ENCODE measurements at places on chromosomes 1 and 21. TPM values are rescaled to one million over a fixed set of nuclear protein-coding genes. Genes with fewer than 3 reads are reported as not detected.

The GJA5 gene
- not detected for polyA plus RNA-seq

The C1orf141 gene
- not detected for polyA plus RNA-seq

The HSPA6 gene
- polyA plus RNA-seq, result 2.6 TPM

The PPIE gene
- polyA plus RNA-seq, result 78.3 TPM

The MYBPHL gene
- polyA plus RNA-seq, result not detected

The TCP10L gene
- 0.39 TPM for polyA plus RNA-seq

The TRIM58 gene
- 1.5 TPM for polyA plus RNA-seq

The KCND3 gene
- 0.03 TPM for polyA plus RNA-seq

The RHBDL2 gene
- not detected for polyA plus RNA-seq

The DTL gene
- 0.89 TPM for polyA plus RNA-seq

The SAMD11 gene
- polyA plus RNA-seq, result not detected

The USH2A gene
- polyA plus RNA-seq, result not detected

The PLA2G2A gene
- polyA plus RNA-seq, result not detected

The HSD3B1 gene
- not detected for polyA plus RNA-seq

The TMEM240 gene
- 0.40 TPM for polyA plus RNA-seq

The FAM20B gene
- 5.2 TPM for polyA plus RNA-seq

The OR6N1 gene
- not detected for polyA plus RNA-seq

The TMOD4 gene
- 1.7 TPM for polyA plus RNA-seq

The ILDR2 gene
- 0.03 TPM for polyA plus RNA-seq

The CCDC27 gene
- polyA plus RNA-seq, result not detected

The PHLDA3 gene
- 0.04 TPM for polyA plus RNA-seq

The RXFP4 gene
- polyA plus RNA-seq, result not detected

The USP21 gene
- polyA plus RNA-seq, result 81.6 TPM

The MEX3A gene
- polyA plus RNA-seq, result 0.22 TPM

The NASP gene
- 61.0 TPM for polyA plus RNA-seq

The AGBL4 gene
- polyA plus RNA-seq, result 0.07 TPM

The KIF14 gene
- polyA plus RNA-seq, result 0.01 TPM

The LAMB3 gene
- polyA plus RNA-seq, result 0.33 TPM

The CTH gene
- polyA plus RNA-seq, result 0.84 TPM

The RGS16 gene
- polyA plus RNA-seq, result 18.3 TPM

The IL22RA1 gene
- polyA plus RNA-seq, result 0.10 TPM

The SLC1A7 gene
- polyA plus RNA-seq, result 0.10 TPM

The FCRL6 gene
- polyA plus RNA-seq, result 0.81 TPM

The E2F2 gene
- polyA plus RNA-seq, result 1.6 TPM

The LRRC3 gene
- polyA plus RNA-seq, result 0.46 TPM

The PRR9 gene
- not detected for polyA plus RNA-seq

The HRNR gene
- polyA plus RNA-seq, result not detected

The ERO1B gene
- polyA plus RNA-seq, result 10.1 TPM

The TIAM1 gene
- 0.51 TPM for polyA plus RNA-seq

The PLA2G2F gene
- polyA plus RNA-seq, result not detected

The ANKRD34A gene
- polyA plus RNA-seq, result 0.56 TPM

The SLAMF7 gene
- 12.4 TPM for polyA plus RNA-seq

The KCNC4 gene
- 2.5 TPM for polyA plus RNA-seq

The NEK2 gene
- polyA plus RNA-seq, result 0.09 TPM

The CRB1 gene
- 0.04 TPM for polyA plus RNA-seq

The NBPF9 gene
- 25.7 TPM for polyA plus RNA-seq

The PDPN gene
- not detected for polyA plus RNA-seq

The FMO1 gene
- 0.48 TPM for polyA plus RNA-seq

The SNX27 gene
- 14.5 TPM for polyA plus RNA-seq

The PTGFRN gene
- not detected for polyA plus RNA-seq
